Activated naive CD4-positive, alpha-beta T cell treated with anti-CD3 and anti-CD28 coated beads for 36 hours (primary cell): ENCODE measurements at places on chromosomes 2 and 18.

GRCh38 chr2:240886023-240886565, 9.9 kb downstream of the MAB21L4 start:
- no peak for DNase-seq

- DNase-seq = no peak
Observed at GRCh38 chr2:70258532-70258875, 567 bp downstream of the PCYOX1 start.

- DNase-seq = no peak
Observed at GRCh38 chr18:48428475-48429177, 19.4 kb upstream of the ZBTB7C start.

DNA sequence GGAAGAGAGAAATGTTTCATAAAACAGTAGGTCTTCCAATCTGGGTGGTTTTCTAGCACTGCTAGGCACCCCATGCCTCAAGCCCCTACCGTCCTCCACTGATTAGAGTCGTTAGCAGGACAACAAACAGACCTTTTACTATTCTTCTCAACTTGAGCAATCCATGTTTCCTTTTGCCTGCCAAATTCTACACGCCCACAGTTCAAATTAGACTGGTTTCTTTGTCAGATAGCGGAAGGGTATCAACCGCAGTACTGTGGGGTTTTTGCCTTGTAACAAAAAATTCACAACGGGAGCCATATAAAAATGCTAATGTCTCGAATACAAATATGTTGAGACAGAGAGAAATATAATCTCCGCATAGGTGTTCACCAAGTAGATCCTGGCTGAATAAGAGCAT, 59.9 kb downstream of the VIT start:
- DNase-seq = no peak

DNA sequence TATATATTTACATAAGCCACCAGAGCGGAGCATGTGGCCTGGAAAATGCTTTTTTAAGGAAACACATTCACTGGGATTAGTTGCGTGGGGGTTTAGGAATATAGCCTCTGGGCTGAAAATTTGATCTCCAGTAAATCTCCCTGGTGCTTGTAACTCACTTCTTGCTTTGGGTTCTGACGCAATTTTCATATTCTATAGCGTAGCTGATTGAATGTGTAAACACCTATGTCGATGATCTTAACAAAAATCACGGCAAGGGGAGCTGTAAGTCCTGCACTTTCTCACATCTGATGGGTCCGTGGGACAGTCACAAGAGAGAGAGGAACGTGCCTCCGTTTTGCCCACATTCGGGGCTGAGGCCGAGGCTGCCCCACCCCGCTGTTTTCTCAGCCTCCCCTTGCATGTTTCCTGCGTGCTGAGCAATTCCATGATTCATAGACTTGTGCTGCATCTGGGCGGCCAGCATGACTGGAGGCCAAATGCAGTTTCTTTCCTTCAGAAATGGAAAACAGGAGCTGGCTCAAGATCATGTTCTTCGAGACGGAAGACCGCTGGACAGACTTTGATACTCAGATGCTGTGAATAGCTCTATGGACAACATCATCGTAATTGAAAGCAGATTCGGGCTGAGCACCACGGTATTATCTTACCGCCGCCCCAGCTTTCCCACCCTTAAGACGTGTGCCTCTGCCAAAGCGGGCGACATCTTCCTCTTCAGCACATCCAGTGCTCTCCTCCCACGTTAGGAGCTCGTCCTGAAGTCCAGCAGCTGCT, 109.2 kb downstream of the TMEM18 start:
- no peak for DNase-seq
